ENCODE measurements at places on chromosomes 11 and 22.

- DNase-seq = no peak
Measured at GRCh38 chr11:131626788-131627187, 256.4 kb downstream of the NTM start.

DNA sequence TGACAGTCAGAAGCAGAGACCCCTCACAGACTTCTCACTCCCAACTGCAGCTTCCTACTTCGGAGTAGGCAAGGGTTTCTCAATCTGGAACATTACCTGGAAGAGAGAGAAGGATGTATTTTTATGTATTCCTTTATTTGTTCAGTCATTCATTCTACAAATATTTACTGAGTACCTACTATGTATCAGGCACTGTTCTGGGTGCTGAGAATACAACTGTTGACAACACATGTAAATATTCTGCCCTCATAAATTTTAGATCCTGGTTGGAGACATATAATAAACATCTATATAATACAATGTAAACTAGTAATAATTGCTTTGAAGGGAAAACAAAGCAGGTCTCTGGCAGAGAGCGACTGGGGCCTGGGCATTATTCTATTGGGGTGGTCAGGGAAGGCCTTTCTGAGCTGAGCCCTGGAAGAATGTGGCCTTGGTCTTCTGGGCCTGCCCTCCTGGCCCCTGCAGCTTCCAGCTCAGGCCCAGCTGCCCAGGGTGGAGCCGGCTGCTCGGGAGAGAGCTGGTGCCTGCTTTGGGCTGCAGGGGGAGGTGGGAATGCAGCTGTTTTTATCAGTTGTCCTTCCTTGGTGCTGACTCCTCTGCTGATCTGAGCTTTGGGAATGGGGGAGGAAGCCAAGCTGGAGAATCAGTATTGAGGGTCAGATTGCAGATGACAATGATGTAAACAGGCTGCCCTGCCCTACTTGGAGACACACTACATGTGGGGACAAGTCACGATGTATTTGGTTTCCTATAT lies 46.8 kb downstream of the PKNOX2 start:
- DNase-seq = no peak

- no peak for DNase-seq
Measured at GRCh38 chr11:10441652-10442503, 13.2 kb upstream of the AMPD3 start.

GRCh38 chr11:127592371-127592770 lies 591.8 kb upstream of the KIRREL3 start:
- no peak for DNase-seq

- peak; percentile 90 for DNase-seq
Measured at GRCh38 chr22:35838855-35839576, 121.3 kb downstream of the APOL5 start.

- DNase-seq = no peak
Measured at GRCh38 chr22:48104102-48104738, 1341.8 kb downstream of the TBC1D22A start.
